ENCODE measurements at places on chromosomes 6 and 20.
A peak's percentile ranks its signal among the peaks of the same experiment; 100 is the strongest.

DNA sequence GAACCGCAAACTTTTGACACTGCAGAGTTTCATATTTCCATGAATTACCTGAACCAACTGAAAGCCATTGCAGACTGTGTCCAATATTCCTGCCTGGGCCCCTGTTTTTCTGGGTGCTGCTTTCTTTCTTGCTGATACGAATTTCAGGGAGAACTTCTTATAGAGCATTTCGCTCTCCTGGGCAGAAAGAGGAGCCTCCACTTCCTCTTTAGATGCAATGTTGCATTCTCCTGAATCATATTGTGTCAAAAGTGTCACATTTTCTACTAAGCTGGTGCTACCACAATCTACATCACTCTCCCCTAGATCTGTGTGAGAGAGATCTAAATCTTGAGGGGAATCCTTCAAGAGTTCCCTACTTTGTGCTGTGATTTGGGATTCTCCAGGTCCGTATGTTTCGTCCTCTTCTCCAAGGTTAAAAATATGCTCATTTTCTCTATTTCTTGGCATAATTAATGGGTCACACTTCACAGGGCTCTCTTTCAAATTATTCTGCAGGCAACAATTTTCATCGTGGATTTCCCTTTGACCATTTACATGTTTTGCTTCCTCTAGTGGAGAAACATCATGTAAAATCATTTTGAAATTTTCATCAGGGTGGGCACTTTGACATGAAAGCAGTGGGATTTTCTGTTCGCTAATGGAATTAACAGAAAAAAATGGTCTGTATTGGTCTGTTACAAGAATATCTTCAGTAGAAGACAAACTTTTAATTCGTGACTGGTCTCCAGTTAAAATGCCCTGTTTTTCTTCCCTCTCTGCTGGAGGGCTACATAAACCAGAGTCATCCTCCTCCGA lies 102.3 kb downstream of the DST start:
- DNase-seq, result no peak

- peak; percentile 30 for DNase-seq
Measured at GRCh38 chr6:42093582-42094329, 43.4 kb downstream of the TAF8 start.

- DNase-seq, result no peak
Measured at GRCh38 chr6:7727086-7727945, 1.4 kb downstream of the BMP6 start.

GRCh38 chr6:23301556-23301955 lies 732.2 kb downstream of the HDGFL1 start:
- DNase-seq, result no peak

DNA sequence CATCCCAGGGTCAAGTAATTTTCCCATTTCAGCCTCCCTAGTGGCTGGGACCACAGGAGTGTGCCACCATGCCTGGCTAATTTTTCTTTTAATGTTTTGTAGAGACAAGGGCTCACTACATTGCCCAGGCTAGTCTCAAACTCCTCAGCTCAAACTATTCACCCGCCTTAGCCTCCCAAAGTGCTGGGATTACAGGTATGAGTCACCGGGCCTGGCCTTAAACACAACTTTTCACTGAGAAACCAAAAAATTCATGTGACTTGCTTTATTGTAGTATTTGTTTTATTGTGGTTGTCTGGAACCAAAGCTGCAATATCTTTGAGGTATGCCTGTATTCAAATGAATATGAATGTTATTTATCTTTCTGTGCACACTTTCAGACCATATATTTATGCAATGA lies 72.2 kb downstream of the RWDD2A start:
- DNase-seq, result peak; percentile 42

DNA sequence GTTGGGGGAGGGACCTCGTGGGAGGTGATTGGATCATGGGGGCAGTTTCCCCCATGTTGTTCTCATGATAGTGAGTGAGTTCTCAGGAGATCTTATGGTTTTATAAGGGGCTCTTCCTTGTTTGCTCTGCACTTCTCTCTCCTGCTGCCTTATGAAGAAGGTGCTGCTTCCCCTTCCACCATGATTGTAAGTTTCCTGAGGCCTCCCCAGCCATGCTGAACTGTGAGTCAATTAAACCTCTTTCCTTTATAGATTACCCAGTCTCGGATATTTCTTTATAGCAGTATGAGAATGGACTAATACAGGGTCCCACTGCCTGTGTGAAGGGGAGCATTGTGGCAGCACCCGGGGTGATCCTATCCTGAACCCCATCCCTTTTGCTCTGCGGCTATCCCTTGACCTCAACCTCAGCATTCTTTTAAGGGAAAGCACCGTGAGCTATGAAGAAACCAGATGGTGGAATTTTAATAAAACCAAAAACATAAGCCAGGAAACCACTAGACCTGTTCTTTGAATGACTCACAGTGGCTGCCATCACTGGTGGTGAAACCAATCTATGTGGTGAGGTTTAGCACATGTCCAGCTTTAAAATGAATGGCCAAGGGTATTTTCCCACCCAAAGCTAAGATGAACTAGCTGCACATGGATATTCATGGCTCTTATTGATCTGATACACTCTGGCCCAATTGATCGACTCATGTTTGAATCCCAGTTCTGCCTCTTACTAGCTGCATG lies 62.2 kb downstream of the ZDHHC14 start:
- peak; percentile 88 for DNase-seq

- no peak for DNase-seq
Measured at GRCh38 chr6:125931733-125932450, 24.7 kb upstream of the HINT3 start.
